ENCODE measurements at places on chromosomes 7 and 10. TPM values are rescaled to one million over a fixed set of nuclear protein-coding genes. Genes with fewer than 3 reads are reported as not detected.

The PLXNA4 gene
- polyA plus RNA-seq = 2.0 TPM

The ABCB1 gene
- 0.32 TPM for polyA plus RNA-seq

DNA sequence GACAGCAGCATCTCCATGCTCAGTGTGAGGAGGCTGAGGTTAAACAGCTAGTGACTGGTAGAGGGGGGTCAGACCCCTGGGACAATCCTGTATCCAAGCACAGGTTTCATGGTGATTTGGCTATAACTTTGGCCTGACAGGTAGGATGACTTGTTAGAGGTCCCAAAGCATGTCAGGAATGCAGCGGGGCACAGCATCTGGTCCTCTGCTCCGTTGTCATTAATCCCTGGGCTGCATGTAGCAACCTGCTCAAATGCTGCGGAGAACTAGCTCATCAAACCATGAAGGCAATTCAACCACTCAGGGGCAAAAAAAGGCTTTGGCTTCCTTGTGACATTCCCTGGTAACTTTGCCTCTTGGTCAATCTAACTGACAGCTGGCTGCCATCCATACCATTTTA, 26.8 kb downstream of the WNT2 start:
- H3K4me3 ChIP-seq = no peak overlapping the region
- H3K36me3 ChIP-seq = no peaks in the 10 kb centered on the region
- no peak for DNase-seq
- H3K4me1 ChIP-seq = no peaks in the 10 kb centered on the region

DNA sequence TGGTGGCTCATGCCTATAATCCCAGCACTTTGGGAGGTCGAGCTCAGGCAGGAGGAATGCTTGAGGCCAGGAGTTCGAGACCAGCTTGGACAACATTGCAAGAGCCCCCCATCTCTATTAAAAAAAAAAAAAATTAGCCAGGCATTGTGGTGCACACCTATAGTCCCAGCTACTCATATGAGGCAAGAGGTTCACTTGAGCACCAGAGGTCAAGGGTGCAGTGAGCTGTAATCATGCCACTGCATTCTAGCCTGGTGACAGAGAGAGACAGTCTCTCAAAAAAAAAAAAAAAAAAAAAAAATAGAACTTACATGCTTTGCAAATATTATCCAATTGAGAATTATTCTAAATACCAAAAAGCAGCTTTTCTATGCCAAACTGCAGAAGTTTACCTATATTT, 11.0 kb downstream of the KIN start:
- H3K4me3 ChIP-seq = no peak overlapping the region
- H3K27ac ChIP-seq = no peak overlapping the region
- peaks cover 48% of the 10 kb centered on the region for H3K36me3 ChIP-seq
- no peak for DNase-seq
- H3K27me3 ChIP-seq = no peaks in the 10 kb centered on the region

DNA sequence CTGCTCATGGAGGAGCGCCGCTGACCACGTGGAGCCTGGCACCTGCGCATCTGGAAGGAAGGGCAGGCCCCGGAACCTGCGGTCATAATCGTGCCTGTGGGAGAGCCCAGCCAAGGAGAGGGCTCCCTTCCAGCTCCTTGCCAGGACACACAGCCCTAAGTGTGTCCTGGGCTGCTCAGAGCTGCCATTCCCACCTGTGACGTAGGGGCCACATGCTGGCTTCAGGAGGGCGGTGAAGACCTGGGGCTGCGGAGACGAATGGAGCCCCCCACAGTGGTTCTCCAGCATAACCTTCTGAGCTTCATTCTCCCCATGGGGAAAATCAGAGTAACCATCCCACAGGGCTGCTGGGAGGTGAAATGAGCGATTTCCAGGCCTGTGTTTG, 127.6 kb upstream of the CHST15 start:
- H3K27me3 ChIP-seq = peaks cover 2% of the 10 kb centered on the region
- H3K4me1 ChIP-seq = peaks cover 65% of the 10 kb centered on the region

DNA sequence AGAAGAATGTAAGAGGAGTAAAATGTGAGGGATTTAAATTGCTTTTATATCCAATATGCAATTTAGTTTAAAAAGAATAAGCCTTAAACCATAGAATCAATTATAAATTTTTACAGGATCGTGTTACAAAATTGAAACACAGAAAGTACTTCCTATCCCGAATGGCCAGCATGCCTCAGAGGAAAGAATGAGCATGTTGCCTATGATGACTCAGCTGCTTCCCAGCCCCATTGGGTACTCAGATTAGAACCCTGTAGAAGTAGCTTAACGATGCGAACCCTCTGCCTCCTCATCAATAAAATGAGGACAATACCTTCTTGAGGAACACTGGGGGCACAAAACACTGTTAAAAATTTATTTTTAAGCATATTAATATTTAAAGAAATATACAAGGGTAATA, 113.4 kb upstream of the CDK1 start:
- no peak overlapping the region for H3K4me3 ChIP-seq
- H3K27me3 ChIP-seq = no peaks in the 10 kb centered on the region
- DNase-seq = no peak
- H3K36me3 ChIP-seq = no peaks in the 10 kb centered on the region
- no peak overlapping the region for H3K27ac ChIP-seq
- H3K4me1 ChIP-seq = no peaks in the 10 kb centered on the region

DNA sequence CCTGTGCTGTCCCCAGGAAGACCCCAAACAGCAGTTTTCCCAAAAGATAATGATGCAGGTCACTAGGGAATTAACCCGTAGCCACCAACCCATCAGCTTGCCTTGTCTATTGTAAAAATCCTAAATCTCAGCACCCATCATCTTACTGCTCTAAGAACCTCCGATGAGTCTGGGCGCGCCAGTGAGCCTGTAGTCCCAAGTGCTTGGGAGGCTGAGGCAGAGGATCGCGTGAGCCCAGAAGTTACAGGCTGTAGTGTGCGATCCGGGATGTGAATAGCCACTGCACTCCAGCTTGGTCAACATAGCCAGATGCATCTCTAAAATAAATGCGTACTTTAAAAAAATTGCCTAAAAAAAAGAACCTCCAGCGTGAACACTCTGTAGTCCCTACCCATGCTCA, 951 bp downstream of the AS3MT start:
- no peaks in the 10 kb centered on the region for H3K36me3 ChIP-seq
- peak; percentile 37 for DNase-seq
- peaks cover 9% of the 10 kb centered on the region for H3K4me1 ChIP-seq

GRCh38 chr7:37756797-37757551, 73.4 kb downstream of the GPR141 start:
- H3K27ac ChIP-seq = no peak overlapping the region
- no peak for DNase-seq
- no peaks in the 10 kb centered on the region for H3K36me3 ChIP-seq
- no peaks in the 10 kb centered on the region for H3K27me3 ChIP-seq
- H3K4me3 ChIP-seq = no peak overlapping the region

- H3K27me3 ChIP-seq = no peaks in the 10 kb centered on the region
- H3K36me3 ChIP-seq = no peaks in the 10 kb centered on the region
- no peak overlapping the region for H3K27ac ChIP-seq
- H3K4me3 ChIP-seq = no peak overlapping the region
- DNase-seq = no peak
- no peaks in the 10 kb centered on the region for H3K4me1 ChIP-seq
These were observed 184.8 kb downstream of the NPSR1 start for GRCh38 chr7:34842782-34843181.

DNA sequence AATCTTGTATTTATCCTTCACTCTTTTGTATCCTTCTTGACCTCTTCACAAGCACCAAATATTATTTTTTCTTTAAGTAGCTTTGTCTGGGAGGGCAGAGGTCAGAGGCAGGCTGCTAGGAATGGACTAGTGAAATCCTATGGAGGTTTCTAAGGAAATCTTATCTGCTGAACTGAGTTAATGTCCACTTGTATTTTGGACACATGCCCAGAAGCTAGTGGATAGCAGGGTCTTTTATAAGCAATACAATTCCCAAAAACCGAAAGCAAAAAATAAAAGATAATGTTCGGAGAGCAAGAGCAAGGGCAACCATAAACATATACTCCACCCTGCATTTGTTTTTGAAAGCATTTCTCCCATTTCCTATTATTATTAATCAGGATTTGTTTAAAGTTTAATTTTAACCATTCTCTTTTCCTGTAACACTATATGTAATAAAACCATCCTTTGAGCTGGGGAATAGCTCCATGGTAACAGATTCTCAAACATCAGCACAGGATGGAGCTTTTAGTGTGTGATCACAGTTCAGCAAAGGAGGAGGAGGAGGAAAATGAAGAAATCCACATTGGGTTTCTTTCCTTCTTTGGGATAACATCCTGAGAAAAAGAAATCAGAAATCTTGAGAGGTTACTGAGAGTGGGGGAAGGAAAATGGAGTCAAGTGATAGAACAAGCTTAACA, 328.2 kb upstream of the LRRN3 start:
- no peaks in the 10 kb centered on the region for H3K27me3 ChIP-seq
- H3K36me3 ChIP-seq = no peaks in the 10 kb centered on the region
- no peak overlapping the region for H3K4me3 ChIP-seq
- H3K27ac ChIP-seq = peak overlapping the region; percentile 73
